CD4-positive, alpha-beta T cell treated with Interleukin-21 for 1 hour (primary cell): ENCODE measurements at places on chromosomes 13 and 19.

DNA sequence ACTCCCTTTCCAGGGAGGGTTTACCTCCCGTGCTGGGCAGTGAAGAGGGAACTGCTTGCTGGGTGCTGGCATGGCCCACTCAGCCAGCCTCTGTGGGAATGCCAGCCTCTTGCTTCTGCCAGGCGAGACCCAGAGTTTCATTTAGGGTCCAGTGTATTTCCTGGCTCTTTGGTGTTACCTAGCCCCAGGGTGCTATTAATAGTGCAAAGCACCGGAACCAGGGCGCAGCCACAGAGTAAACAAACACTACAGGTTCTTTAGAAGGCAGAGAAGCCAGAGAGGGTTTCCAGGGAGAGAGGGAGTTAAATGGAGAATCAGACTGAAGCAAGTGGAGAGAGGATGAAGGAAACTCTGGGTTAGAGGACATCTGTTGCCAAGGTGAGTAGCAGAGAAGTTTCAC, 74.9 kb upstream of the SPATA13 start:
- DNase-seq, result no peak

- peak; percentile 25 for DNase-seq
Observed at GRCh38 chr13:49248622-49249002, 887 bp downstream of the CDADC1 start.

DNA sequence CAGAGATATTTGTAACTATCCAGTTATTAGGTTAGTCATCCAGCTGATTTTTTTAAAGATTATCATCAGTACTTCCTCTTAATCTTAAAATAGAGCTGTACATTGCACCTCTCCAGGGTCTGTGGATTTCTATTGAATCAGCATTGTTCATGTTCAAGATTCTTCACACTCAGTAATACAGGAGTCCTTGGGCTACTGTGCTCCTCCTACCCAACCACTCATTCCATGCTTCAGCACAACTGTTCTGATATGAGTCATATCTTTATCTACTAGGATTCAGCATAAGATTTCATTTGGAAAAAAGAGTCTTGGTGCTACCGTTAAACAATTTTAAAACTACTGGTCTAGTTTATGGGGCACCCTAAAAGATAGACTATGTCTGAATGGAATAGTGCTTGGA, 357.8 kb downstream of the DCT start:
- DNase-seq, result no peak

DNA sequence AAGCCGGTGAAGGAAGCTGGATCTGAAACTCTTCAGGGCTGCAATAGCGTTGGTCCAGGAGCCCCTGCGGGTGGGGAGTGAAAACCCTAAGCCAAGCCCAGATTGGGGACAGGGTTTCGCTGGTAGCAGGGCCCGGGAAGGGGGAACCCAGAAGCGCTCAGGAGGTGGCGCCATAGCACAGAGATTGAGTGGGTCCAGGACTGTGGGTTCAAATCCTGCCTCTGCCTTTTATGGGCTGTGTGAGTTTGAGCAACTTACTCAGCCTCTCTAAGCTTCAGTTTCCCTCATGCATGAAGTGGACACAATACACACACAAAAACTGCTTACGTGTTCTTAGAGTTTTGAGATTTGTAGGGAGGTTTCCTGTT, 8.3 kb upstream of the SYCN start:
- peak; percentile 69 for DNase-seq

DNA sequence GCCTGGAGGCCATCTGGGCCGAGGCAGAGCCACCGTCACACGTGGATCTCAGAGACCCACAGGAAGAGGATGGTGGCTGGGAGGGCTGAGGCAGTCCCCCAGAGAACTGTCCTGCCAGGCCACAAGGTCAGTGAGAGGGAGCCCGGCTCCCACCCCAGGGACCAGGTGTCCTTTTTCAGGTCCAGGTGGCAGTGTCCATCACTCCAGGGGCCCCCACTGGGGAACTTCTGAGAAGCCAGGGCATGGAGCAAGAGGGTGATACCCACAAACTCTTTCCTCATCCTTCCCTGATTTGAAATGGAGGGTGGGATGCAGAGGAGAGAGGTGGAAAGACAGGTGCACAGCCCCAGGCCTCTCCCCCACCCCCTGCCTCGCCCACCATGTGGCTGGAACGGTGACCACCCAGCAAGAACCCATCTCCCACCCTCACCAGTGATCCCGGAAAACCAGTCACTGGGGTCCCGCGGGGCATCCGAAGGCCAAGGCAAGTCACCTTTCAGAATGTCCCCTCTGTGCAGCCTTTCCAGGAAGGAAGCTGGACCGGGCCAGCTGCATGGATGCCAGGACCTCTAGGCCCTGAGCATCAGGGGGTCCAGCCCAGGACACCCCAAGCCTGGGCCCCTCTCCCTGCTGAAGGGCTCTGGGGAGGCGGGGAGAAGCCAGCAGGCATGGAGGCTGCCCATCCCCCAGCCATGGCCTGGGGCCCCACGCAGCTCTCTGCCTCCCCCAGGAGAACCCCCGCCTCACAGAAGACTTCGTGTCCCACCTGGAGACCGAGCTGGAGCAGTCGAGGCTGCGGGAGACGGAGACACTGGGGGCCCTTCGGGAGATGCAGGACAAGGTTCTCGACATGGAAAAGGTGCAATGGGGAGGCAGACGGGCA, 14.1 kb downstream of the PRR36 start:
- DNase-seq, result no peak
